ENCODE measurements at places on chromosomes 13 and 19.

DNA sequence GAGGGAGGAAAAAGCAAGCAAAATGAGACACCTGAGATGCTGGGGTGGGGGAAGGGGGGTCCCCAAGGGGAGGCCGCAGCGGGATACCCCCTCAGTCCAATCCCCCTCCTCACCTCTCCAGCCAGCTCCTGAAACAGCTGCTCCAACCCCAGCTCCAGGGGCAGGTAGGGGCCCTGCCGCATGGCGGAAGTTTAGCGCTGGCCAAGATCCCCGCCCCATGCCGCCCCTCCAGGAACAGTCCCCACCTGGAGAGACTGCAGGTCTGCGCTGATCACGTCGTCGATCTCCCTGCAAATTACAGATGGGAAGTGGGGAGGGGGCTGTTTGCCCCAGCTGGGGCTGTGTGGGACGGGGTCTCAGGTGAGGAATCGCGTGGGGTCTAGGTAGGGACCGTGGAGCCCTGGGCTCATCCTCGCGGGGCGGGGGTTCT, 9.0 kb downstream of the CAPN12 start:
- peak; percentile 25 for DNase-seq

GRCh38 chr19:41997121-41997850, 3.3 kb upstream of the ATP1A3 start:
- peak; percentile 89 for DNase-seq

- DNase-seq: no peak
Measured at GRCh38 chr13:96809366-96810096, 184.7 kb downstream of the OXGR1 start.

DNA sequence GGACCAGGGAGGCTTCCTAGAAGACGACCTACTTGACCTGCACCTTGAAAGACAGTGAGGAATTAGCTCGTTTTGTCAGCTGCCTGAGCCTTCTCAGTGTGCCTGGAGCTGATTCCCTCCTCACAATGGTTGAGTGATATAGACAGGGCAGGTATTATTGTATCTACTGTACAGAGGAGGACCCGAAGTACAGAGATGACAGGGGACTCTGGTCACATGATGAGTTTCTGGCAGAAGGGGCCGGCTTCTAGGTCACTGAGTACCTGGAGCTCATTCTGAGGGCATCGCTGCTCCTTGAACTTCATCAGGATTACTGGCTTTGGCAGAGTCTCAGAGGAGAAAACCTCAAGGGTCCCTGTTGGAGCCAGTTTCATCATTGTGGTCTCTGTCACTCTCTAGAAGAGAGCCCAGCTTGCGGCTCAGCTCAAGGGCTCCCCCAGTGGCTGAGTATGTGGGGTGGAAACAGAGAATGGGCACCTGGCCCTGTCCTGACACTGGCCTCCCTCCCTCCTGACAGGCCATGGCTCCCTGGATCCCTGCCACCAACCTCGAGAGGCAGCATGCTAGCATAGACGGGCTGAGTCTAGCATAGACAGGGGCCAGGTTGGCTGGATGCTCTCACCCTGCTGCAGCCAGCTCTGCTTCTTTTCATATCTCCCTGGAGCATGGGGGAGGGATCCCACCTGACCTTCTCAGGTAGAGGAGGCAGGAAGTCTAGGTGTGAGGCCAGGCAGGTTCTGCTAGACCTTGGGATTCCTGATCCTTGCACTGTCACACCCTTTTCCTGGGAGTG, 38.7 kb downstream of the NFIX start:
- peak; percentile 14 for DNase-seq
